ENCODE measurements at places on chromosomes 2 and 18. TPM values are rescaled to one million over a fixed set of nuclear protein-coding genes. Genes with fewer than 3 reads are reported as not detected.

PIEZO2 gene
- total RNA-seq, result not detected

- no peak for DNase-seq
Measured at GRCh38 chr2:2547911-2548310, 216.8 kb upstream of the MYT1L start.

EPAS1 gene
- 102 TPM for total RNA-seq

FAM110C gene
- 5.7 TPM for total RNA-seq

CXXC1 gene
- 94.9 TPM for total RNA-seq

DNA sequence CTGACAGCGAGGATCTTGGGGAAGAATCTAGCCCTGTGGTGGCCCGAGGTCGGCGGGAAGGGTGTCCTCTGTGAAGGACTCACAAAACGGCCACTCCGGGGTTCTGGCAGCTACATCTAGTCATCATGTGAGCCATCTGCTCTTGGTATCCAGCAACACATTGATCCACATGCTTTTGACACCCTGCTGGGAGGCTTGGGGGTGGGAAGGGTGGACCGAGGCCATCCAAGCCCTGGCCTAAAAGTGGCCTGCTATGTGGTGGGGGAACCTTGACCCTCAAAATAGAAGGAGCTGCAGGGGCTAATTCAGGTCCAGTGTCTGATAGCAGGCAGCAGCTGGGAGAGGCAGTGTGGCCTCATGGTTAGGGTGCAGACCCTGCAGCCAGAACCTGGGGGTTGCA lies 145.7 kb downstream of the CELF4 start:
- DNase-seq, result no peak

DNA sequence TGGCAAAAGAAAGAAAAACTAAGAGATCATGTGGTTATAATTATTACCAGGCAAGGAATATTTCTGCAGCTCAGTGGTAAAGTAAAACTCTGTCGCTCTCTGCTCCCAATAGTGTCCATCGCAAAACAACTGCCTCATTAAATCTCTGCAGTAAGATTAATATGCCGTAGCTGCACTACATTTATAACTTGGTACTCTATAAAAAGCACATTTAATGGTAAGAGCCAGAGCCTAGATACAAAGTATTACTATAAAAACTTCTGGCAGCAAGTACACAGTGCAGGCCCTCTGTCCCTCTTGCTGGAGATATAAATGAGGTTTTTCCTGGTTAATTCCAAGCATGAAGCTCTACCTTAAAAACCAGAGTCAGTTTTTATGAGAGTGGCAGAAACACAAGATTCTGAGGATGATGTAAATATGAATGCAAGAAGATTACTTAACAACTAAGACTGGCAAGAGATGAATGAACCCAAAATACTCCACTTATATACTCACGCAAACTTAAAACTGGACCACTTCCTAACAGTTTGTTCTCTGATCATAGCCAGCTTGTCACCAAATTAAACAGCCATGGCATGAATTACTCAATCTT lies 25.5 kb downstream of the ZNF521 start:
- no peak for DNase-seq

DNA sequence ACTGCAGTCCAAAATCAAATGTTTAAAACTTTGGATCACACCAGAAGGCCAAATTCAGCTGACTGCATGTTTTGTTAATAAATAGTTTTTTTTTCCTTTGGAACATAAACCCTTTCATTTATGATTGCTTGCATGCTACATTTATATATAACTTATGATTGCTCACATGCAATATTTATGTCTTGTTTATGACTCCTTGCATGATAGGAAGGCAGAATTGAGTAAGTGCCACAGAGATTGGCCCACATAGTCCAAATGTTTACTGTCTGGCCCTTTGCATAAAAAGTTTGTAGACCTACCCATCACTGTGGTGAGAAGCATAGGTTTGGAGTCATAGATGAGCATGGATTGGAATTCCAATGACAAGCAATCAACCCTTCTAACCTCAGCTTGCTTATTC lies 30.8 kb downstream of the WDFY1 start:
- no peak for DNase-seq

DNA sequence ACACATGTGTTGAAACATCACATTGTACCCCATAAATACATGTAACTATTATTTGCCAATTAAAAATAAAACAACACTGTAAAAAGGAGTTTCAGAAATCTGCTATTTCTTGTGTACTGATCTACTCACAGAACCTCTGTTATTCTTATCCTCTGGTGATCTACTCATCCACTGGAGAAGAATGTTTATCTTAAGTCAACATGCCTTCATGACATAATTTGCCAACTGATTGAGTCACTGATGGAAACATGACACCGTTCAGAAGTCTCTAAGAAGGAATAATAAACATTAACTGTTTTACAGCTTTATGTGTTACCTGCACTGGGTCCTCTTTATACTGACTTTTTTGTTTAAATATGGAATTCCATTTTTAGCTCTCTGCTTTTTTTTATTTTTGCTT lies 555.2 kb downstream of the DCDC2C start:
- DNase-seq, result no peak

NT5C1B gene
- not detected for total RNA-seq
